Keratinocyte (primary cell): ENCODE measurements at places on chromosomes 5 and 9. TPM values are rescaled to one million over a fixed set of nuclear protein-coding genes. Genes with fewer than 3 reads are reported as not detected.

Gene PTPRD
- 0.10 to 0.81 TPM (median 0.14 TPM) in 3 replicates for polyA plus RNA-seq

Gene TMEM267
- polyA plus RNA-seq = 14.8 to 30.7 TPM (median 29.3 TPM) in 3 replicates

Gene UAP1L1
- polyA plus RNA-seq = 2.7 to 4.3 TPM (median 4.3 TPM) in 3 replicates

Gene ACTBL2
- polyA plus RNA-seq = 0.35 to 2.7 TPM (median 0.68 TPM) in 3 replicates

Gene COL27A1
- 10.1 to 24.1 TPM (median 14.0 TPM) in 3 replicates for polyA plus RNA-seq

Gene FAM169A
- 7.2 to 13.1 TPM (median 8.9 TPM) in 3 replicates for polyA plus RNA-seq

Gene AQP3
- polyA plus RNA-seq = 139 to 239 TPM (median 215 TPM) in 3 replicates

Gene FXN
- 14.0 to 39.6 TPM (median 24.3 TPM) in 3 replicates for polyA plus RNA-seq

GRCh38 chr5:40678026-40678425 lies 1.7 kb upstream of the PTGER4 start:
- H3K27me3 ChIP-seq = no peaks in the 10 kb centered on the region
- peaks cover 47% of the 10 kb centered on the region for H3K4me1 ChIP-seq
- peaks cover 12% of the 10 kb centered on the region for H3K36me3 ChIP-seq
- peak overlapping the region; percentile 98 for H3K27ac ChIP-seq
- DNase-seq = no peak

DNA sequence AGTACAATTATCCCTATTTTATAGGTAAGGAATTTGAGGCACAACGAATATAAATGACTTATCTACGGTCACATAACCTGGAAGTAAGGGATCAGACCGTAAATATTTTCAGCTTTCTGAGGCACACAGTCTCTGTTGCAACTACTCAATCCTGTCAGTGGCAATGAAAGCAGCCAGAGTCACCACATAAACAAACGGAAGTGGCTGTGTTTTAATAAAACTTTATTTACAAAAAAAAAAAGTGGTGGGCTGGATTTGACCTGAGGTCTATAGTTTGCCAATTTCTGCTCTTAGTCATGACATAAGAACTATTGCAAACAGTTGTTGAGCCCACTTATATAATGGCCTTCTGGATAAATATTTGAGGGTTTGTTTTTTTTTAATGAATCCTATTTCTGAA lies 29.6 kb downstream of the ZNF366 start:
- H3K27me3 ChIP-seq = no peaks in the 10 kb centered on the region
- no peaks in the 10 kb centered on the region for H3K36me3 ChIP-seq
- H3K4me1 ChIP-seq = peaks cover 13% of the 10 kb centered on the region
- H3K27ac ChIP-seq = no peak overlapping the region

- no peaks in the 10 kb centered on the region for H3K4me1 ChIP-seq
- H3K27ac ChIP-seq = no peak overlapping the region
- no peaks in the 10 kb centered on the region for H3K27me3 ChIP-seq
- no peak for DNase-seq
Measured at GRCh38 chr5:32630867-32631491, 45.6 kb downstream of the SUB1 start.

- no peak for DNase-seq
- H3K4me3 ChIP-seq = no peak overlapping the region
- no peaks in the 10 kb centered on the region for H3K36me3 ChIP-seq
- no peaks in the 10 kb centered on the region for H3K27me3 ChIP-seq
- no peaks in the 10 kb centered on the region for H3K4me1 ChIP-seq
Measured at GRCh38 chr5:116475338-116475737, 99.3 kb downstream of the SEMA6A start.

DNA sequence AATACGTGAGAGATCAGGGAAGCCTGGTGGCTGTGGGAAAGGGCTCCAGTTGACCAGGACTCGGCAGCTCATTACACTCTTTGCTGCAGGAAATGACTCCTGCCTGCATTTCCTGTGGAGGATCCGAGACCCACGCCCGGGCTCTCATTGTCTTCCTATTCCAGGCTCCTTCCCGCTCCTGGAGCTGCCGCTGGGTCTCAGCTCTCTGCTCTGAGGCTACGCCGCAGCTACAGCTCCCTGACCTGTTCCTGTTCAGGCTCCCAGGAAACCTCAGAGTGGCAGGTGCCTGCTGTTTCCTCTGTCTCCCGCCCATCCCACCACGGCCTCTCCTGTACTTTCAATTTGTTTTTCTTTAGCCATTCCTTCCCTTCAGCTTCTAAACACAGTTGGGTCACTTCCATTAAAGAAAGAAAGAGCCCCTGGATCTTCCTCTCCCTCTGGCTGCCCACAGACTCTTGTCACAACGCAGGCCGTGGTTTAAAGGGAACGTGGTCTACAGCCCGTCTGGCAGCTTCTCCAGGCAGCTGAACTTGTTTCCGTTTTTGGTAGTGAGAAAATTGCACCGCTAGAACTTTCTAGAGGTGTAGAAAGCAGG lies 71.5 kb downstream of the IL6ST start:
- H3K27me3 ChIP-seq = no peaks in the 10 kb centered on the region
- no peak for DNase-seq
- H3K4me1 ChIP-seq = no peaks in the 10 kb centered on the region
- H3K36me3 ChIP-seq = no peaks in the 10 kb centered on the region
- H3K4me3 ChIP-seq = no peak overlapping the region
- no peak overlapping the region for H3K27ac ChIP-seq

DNA sequence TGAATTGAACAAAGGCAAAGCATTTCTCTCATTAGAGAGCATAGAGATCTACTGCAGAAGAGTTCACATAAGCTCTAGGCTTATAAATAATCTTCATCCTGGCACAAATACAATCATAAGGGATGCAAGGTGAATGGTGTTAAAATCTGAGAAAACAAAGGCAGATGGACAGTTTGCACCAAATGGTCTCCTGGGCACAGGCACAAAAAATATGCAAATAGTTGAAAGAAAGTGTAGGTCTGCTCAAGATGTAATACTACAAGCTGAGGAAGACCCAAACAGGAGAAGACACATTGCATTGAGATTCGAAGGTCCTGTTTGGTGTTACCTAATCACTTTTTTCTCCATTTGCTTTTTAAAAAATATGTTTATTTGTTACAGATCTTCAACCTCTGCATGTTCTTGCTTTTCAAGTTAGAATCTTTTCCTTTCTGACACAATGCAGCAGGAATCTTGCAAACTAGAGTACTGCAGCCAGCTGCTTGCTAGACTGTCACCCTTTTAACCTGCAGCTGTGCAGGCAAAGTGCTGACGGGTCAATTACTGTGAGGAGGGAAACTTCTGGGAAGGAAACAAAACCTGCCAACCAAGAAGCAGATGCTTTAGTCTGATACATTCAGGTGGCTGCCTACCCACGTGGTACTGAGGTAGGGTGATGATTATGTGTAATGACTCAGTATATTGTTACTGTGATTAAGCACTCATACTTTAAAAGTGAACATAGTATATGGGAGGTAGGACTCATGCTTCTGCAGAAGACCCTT lies 1048.6 kb upstream of the SEMA6A start:
- DNase-seq = no peak
- H3K36me3 ChIP-seq = no peaks in the 10 kb centered on the region
- no peak overlapping the region for H3K4me3 ChIP-seq
- H3K27me3 ChIP-seq = no peaks in the 10 kb centered on the region
- no peaks in the 10 kb centered on the region for H3K4me1 ChIP-seq

- DNase-seq = no peak
- H3K27me3 ChIP-seq = no peaks in the 10 kb centered on the region
- no peaks in the 10 kb centered on the region for H3K4me1 ChIP-seq
- H3K27ac ChIP-seq = no peak overlapping the region
Measured at GRCh38 chr5:81128416-81128815, 104.7 kb upstream of the CKMT2 start.

DNA sequence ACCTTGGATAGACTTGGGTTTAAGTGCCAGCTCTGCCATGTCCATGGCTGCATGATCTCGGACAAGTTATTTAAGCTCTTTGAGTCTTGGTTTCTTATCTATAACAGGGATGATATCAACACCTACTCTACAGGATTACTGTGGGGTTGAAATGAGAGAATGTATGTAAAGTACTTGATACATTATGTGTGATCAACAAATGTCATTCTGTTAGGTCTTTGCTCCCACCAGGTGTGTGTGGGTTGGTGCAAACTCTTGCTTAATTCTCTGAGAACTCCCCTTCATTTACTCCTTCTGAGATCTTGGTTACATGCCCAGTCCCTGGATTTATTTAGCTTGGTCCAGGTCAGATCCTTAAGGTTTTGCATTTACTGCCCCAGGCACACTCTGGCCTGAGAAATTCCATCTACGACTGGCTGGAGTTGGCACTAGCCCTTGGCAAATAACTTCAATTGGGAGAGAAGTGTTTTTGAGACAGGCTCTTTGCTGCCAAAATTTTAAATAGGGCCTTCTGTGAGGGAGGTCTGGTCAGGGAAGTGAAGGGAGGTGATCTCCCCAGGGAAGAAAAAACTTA lies 63.5 kb upstream of the KLF9 start:
- H3K36me3 ChIP-seq = no peaks in the 10 kb centered on the region
- no peak for DNase-seq
- peaks cover 27% of the 10 kb centered on the region for H3K4me1 ChIP-seq
- H3K27me3 ChIP-seq = no peaks in the 10 kb centered on the region

DNA sequence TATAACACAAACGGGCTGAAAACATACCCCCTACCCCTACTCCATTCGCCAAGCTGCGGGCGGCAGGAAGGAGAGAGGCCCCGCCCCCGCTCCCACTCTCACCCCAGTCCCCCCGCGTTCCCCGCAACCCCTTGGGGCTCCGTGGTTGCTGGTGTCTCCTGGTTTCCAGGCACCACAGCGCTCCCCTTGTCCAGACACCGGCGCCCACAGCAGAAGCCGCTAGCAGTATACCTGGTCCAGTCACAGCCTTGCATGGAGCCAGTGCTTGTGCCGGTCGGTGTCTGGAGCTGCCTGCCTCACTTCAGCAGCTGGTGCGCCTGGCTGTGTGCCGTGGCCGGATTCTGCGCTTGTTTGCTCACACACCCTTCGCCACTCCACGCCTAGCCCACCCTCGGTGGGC lies 240.5 kb upstream of the DAB2 start:
- no peaks in the 10 kb centered on the region for H3K36me3 ChIP-seq
- no peak for DNase-seq
- no peak overlapping the region for H3K27ac ChIP-seq
- peaks cover 5% of the 10 kb centered on the region for H3K4me1 ChIP-seq
- H3K27me3 ChIP-seq = no peaks in the 10 kb centered on the region

- H3K27me3 ChIP-seq = no peaks in the 10 kb centered on the region
- no peaks in the 10 kb centered on the region for H3K4me1 ChIP-seq
Measured at GRCh38 chr5:147763791-147764525, 18.6 kb downstream of the JAKMIP2 start.

- H3K27me3 ChIP-seq = no peaks in the 10 kb centered on the region
- no peak overlapping the region for H3K27ac ChIP-seq
- no peak overlapping the region for H3K4me3 ChIP-seq
- no peak for DNase-seq
- H3K36me3 ChIP-seq = no peaks in the 10 kb centered on the region
Measured at GRCh38 chr9:110895147-110895905, 142.9 kb downstream of the LPAR1 start.

DNA sequence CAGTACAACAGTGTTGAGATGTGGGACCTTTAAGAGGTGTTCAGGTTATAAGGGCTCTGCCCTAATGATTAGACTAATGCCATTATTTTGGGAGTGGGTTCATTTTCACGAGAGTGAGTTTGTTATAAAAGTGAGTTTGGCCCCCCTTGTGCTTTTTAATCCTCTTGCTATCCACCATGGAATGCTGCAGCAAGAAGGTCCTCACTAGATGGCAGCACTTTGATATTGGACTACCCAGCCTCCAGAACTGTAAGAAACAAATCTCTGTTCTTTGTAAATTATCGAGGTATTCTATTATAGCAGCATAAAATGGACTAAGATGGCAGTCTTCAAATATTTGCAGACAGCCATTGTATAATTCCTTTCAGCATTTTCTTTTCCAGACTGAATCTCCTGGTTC lies 212.4 kb downstream of the LRRC70 start:
- no peak for DNase-seq
- no peaks in the 10 kb centered on the region for H3K27me3 ChIP-seq
- H3K27ac ChIP-seq = no peak overlapping the region
- H3K4me3 ChIP-seq = no peak overlapping the region
- H3K36me3 ChIP-seq = no peaks in the 10 kb centered on the region
- H3K4me1 ChIP-seq = no peaks in the 10 kb centered on the region

- DNase-seq = no peak
- no peaks in the 10 kb centered on the region for H3K36me3 ChIP-seq
- H3K4me3 ChIP-seq = no peak overlapping the region
Measured at GRCh38 chr5:15621094-15621493, 121.1 kb downstream of the FBXL7 start.

DNA sequence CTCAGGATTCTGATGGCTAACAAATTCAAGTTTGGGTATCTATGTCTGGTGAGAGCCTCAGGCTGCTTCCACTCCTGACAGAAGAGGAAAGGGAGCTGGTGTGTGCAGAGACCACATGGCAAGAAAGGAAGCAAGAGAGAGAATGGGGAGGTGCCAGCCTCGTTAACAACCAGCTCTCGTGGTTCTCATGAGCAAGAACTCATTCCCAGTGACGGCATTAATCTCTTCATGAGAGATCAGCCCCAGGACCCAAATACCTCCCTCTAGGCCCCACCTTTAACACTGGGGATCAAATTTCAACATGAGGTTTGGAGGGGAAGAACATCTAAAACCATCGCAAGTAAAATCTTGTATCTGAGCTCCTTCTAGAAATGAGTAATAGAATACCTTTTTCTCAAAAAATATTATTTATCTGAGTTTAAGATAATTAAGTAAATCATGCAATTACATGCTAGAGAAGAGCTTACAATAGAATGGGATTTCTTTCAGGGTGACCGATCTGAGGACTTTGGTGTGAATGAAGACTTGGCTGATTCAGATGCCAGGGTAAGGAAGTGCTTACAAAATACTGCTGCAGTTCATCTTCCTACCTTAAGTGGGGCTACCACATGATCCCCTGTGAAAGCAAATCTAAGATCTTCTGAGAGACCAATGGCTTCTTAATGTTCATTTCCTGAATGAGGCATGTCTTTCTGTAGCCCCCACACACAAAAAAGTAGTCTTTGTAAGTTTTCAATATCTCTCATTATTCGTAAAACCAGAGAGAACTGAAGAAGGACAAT lies 11.5 kb downstream of the ANXA1 start:
- no peaks in the 10 kb centered on the region for H3K27me3 ChIP-seq
- no peak overlapping the region for H3K4me3 ChIP-seq
- H3K27ac ChIP-seq = no peak overlapping the region
- DNase-seq = no peak

GRCh38 chr5:36607838-36608783 lies 1.7 kb downstream of the SLC1A3 start:
- H3K4me3 ChIP-seq = peak overlapping the region; percentile 54
- peaks cover 7% of the 10 kb centered on the region for H3K36me3 ChIP-seq
- peaks cover 17% of the 10 kb centered on the region for H3K4me1 ChIP-seq
- H3K27ac ChIP-seq = peak overlapping the region; percentile 87
- no peak for DNase-seq

DNA sequence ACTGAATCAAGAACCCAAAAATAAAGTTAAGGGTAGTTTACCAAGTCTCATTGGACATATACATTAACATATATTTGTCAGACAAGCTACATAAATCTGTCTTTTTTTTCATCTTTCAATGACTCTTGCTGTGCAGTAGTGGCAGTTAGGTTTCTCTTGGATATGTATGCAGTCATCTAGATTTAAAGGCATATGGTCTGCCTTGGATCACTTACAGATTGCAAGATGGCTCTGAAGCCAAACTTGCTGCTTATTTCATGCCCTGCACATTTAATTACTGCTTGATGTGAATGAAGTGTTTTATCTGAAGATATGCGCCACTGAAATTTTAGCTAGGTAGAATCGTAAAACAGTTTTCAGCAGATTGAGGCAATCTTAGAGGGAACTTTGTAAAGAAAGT lies 18.6 kb upstream of the MAN2A1 start:
- no peaks in the 10 kb centered on the region for H3K27me3 ChIP-seq
- no peak for DNase-seq
- no peaks in the 10 kb centered on the region for H3K36me3 ChIP-seq
- H3K27ac ChIP-seq = no peak overlapping the region
- H3K4me1 ChIP-seq = no peaks in the 10 kb centered on the region
- no peak overlapping the region for H3K4me3 ChIP-seq

- H3K4me3 ChIP-seq = no peak overlapping the region
- peaks cover 16% of the 10 kb centered on the region for H3K4me1 ChIP-seq
- H3K27ac ChIP-seq = no peak overlapping the region
- no peaks in the 10 kb centered on the region for H3K27me3 ChIP-seq
- H3K36me3 ChIP-seq = no peaks in the 10 kb centered on the region
- no peak for DNase-seq
Measured at GRCh38 chr9:116088396-116088795, 65.2 kb upstream of the PAPPA start.
